Thoracic aorta (tissue), 2 donors: ENCODE measurements at places on chromosomes 4 and X.

DNA sequence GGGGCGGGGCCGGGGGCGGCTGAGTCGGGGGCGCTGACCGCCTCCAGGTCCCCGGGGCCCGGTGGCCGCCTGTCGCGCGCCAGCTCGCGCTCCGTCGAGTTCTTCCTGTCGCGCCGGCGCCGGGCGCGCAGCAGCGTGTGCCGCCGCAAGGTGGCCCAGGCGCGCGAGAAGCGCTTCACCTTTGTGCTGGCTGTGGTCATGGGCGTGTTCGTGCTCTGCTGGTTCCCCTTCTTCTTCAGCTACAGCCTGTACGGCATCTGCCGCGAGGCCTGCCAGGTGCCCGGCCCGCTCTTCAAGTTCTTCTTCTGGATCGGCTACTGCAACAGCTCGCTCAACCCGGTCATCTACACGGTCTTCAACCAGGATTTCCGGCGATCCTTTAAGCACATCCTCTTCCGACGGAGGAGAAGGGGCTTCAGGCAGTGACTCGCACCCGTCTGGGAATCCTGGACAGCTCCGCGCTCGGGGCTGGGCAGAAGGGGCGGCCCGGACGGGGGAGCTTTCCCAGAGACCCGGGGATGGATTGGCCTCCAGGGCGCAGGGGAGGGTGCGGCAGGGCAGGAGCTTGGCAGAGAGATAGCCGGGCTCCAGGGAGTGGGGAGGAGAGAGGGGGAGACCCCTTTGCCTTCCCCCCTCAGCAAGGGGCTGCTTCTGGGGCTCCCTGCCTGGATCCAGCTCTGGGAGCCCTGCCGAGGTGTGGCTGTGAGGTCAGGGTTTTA is 1.5 kb downstream of the ADRA2C start:
- no peak for DNase-seq

DNA sequence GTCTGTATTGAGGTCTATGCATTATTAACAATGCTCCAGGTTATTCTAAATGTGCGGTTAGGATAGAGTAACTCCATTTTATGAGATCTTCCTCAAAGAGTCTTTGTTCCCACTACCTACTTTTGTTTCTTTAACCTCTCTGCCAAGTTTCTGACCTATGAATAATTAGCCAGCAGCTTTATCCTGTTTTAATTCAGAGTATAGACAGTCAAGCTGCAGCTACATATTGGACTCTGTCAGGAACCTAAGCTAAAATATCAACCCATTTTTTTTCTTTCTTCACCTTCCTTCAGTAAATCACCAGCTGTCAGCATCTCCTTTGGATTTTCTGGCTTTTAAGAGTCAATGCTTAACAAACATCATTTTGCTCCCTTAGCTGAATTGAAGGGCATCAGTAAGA is 72.3 kb downstream of the TMEM47 start:
- no peak for DNase-seq

- no peak for DNase-seq
Observed at GRCh38 chr4:129179276-129179675, 83.3 kb downstream of the C4orf33 start.

DNA sequence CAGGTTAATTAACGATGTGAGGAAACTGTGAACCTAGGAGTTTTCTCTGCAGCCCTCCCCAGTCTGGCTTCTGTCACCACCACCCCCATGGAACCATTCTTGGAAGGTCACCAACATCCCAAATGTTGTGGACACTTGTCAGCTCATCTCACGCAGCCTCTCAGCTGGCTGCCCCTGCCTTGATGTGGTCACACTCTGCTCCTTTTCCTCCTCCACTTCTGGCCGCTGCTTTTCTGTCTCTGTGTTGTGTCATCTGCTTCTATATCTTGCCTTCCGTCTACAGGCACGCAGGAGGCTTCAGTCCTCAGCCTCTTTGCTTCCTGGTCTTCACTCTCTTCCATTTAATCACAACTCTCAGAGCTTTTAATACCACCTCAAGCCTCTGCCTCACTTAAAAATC is 371.5 kb upstream of the SLIT2 start:
- DNase-seq: no peak

GRCh38 chr4:6692806-6693205 is 872 bp upstream of the S100P start:
- DNase-seq: no peak

DNA sequence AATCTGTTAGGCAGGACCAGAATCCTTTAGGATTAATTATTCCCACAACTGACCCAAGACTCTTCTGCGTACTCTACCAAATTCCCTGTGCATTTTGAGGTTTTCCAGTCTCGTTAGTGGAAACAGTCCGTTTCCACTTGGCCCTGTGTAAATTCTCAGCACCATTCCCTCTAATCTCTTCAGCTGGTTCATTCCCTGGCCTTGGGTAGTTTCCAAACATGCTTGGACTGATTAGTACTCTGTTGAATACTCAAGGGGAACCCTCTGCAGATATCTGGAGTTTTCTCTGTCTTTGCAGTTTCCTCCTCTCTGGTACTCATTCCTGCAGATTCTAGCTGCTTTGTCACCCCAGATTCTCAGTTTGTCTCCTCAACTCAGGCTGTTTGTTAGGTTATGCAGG is 80.4 kb downstream of the ZFX start:
- no peak for DNase-seq

- no peak for DNase-seq
Observed at GRCh38 chr4:10108391-10108790, 8.2 kb downstream of the WDR1 start.

GRCh38 chrX:118507766-118508165 is 12.2 kb downstream of the DOCK11 start:
- DNase-seq: no peak

GRCh38 chrX:18549643-18550042 is 122.3 kb downstream of the RS1 start:
- no peak for DNase-seq

DNA sequence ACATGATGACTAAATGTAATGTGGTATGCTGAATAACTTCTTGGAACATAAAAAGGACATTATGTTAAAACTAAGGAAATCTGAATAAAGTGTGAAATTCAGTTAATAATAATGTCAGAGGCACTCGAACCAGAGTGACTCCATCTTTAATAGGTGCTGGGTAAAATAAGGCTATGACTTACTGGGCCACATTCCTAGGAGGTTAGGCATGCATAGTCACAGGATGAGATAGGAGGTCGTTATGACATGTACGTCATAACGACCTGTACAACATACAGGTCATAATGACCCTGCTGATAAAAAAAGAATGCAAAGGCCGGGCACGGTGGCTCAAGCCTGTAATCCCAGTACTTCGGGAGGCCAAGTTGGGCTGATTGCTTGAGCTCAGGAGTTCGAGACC is 28.9 kb upstream of the OPHN1 start:
- DNase-seq: no peak

DNA sequence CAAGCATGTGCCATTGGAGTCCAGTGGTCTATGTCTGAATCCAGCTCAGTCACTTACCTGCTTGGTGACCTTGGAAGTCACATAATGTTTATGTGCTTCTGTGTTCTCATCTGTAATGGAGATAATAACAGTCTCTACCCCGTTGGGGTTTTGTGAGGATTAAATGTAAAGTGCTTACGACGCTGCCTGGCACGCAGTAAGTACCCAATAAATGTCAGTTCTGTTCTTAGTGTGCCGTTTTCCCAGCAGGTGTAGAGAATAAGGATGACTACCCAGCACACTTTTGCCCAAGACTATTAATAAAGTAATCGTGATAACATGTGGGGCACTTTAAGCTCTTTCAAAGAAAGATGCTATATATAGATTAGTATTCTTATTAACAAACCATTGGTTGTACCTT is 56.7 kb downstream of the MTM1 start:
- DNase-seq: no peak

DNA sequence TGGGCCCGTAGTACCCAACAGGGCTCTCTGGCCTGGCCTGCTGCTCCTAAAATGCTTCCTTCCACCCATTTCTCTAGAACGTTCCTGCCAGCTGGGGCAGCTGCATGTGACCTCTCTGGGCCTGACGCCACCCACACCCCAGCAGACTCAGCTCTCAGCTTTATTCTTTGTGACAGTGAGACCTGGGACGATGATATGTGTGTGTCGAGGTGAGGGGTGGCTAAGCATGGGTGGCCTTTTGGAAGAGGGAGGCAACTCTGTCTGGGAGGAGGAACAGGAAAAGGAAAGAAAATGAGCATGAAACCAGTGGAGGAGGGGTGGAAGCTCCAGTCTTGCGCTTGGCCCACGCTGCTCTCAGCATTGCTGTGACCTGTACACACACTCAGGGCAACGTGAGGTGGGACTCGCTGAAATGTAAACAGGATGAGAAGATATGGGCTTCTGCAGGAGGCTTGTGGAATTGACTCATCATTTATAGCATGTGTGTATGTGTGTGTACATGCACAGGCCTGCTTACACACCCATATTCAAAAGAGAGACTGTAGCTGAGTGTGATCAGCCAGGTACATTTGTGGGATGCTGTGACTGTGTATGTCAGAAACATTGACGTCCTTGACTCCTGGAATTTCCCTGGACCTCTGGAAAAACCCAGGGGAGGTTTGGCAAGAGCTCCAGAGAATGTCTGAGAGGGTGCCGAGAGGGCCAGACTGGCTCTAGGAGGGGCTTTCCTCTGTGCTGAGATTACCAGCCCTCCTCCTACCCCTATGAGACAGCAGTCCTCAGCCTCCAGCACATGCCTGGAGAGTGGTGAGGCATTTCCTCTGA is 137.9 kb downstream of the PJA1 start:
- DNase-seq: no peak

DNA sequence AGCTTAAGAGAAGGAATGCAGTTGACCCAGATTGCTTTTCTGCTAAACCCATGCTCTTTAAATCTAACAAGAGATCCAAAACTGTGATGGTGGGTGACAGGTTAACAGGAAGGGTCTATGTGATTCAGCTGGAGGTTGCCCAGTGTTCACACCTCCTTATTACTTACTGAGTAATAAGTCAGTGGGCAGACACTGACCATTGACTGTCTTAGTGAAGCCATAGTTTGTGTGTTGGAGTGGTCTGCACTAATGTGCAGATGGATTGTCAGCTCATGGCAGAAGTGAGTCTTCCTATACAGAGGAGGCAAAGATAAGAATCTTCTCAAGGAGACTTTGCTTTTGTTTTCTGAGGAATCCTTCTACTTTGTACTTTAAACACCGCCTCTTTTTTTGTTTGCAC is 15.2 kb upstream of the RUFY3 start:
- no peak for DNase-seq

GRCh38 chr4:83782591-83782990 is 246.7 kb downstream of the GPAT3 start:
- no peak for DNase-seq

- DNase-seq: no peak
Observed at GRCh38 chr4:3766785-3767569, 792 bp downstream of the ADRA2C start.

DNA sequence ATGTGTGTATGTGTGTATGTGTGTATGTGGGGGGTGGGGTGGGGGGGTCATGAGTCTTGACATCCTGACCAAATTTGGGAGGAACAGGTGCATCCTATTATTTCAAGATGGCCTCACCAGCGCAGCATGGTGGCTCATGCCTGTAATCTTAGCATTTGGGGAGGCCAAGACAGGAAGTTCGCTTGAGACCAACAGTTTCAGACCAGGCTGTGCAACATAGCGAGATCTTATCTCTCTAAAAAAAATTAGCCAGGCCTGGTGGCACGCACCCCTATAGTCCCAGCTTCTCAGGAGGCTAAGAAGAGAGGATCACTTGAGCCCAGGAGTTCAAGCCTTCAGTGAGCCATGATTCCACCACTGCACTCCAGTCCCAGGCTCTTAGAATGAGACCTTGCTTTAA is 47.0 kb upstream of the DHRSX start:
- no peak for DNase-seq

DNA sequence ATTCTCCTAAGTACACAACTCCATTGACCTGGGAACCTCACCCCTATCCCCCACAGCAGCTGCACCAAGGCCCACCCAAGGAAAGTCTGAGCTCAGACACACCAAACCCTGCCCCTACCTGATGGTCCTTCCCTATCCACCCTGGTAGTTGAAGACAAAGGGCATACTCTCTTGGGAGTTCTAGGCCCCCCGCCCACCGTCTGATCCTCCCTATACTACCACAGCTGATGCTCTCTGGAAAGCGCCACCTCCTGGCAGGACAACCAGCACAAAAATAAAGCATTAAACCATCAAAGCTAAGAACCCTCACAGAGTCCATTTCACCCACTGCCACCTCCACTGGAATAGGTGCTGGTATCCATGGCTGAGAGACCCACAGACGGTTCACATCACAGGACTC is 83.6 kb downstream of the ANAPC10 start:
- DNase-seq: no peak

GRCh38 chr4:26171941-26172340 is 148.9 kb upstream of the RBPJ start:
- DNase-seq: no peak

DNA sequence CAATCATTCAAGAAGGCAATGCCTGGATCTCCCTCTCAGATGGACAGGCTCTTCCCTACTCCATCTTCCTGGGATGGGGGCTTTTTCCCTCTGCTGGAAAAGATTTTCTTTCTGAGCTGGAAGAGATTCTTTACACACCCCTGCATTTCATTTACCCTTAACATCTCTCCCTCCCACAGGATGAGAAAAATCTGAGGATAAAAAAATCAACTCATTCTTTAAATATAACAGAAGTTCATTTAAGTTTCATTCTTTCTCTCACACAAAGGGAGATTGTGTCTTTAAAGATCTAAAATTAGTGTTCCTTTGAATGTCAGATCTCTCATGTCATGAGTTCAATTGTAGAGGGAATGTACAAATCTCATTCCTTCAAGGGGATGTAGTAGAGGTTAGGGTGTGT is 109.0 kb downstream of the ZNF518B start:
- DNase-seq: no peak

DNA sequence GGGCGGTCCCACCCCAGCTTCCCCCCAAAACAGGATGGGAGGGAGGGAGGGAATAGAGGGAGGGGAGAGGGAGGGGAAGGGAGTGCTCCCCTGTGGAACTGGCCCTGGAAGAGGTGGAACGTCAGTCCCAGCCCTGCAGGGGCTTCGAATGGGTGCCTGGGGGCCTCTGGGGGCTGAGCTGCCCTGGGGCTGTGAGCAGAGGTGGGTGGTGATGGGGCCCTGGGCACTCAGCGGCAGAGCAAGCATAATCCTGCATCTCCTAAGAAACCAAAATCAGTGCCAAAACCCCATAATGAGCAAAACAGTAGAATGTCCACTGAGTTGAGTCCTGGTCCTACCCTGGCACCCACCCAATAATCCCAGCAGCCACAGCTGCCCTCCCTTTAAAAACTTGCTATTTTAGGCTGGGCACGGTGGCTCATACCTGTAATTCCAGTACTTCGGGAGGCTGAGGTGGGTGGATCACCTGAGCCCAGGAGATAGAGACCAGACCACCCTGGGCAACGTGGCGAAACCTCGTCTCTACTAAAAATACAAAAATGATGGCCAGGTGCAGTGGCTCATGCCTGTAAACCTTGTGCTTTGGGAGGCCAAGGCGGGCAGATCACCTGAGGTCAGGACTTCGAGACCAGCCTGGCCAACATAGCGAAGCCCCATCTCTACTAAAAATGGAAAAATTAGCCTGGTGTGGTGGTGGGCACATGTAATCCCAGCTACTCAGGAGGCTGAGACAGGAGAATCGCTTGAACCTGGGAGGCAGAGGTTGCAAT is 11.1 kb downstream of the DOK7 start:
- DNase-seq: no peak
